Stimulated activated naive CD4-positive, alpha-beta T cell (primary cell): ENCODE measurements at places on chromosomes 6 and 20.
A peak's percentile ranks its signal among the peaks of the same experiment; 100 is the strongest.

- no peak for DNase-seq
Measured at GRCh38 chr20:53963635-53964034, 106.8 kb downstream of the BCAS1 start.

- DNase-seq = peak; percentile 78
Measured at GRCh38 chr6:130575971-130576370, 210.2 kb downstream of the TMEM200A start.

DNA sequence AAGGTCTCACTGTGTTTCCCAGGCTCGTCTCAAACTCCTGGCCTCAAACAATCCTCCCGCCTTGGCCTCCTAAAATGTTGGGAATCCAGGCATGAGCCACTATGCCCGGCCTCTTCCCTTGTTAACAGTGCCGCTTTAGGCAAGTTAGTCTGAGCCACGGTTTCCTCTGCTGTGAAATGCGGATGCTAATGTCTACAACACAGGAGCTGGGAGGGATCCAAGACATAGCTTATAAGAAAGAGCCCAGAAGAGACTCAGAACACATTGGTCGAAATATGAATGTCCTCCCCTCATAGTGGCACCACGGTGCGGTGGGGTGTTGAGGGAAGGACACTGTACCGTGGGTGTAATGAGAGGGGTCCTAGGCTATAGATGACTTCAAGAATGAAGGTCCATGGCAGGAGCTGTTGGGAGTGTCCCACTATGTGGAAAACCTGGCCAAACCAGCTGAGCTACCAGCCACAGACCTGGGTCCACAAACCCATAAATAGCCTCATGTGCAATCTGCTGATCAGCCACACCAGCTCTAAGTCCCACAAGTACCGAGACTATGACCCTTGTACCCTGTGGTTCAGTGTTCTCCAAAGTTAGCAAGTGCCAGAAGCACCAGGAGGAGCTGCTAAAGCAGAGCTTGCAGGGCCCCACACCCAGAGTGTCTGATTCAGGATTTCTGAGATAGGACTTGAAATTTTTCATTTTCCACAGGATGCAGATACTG is 57.8 kb upstream of the ZFAND3 start:
- no peak for DNase-seq

- peak; percentile 47 for DNase-seq
Measured at GRCh38 chr20:57399587-57400155, 8.5 kb downstream of the RBM38 start.

GRCh38 chr6:24195836-24196597 is 70.0 kb downstream of the NRSN1 start:
- DNase-seq = no peak

- no peak for DNase-seq
Measured at GRCh38 chr6:25536781-25537180, 115.2 kb upstream of the SCGN start.

GRCh38 chr6:170286246-170286933 is 4.5 kb downstream of the DLL1 start:
- no peak for DNase-seq

- DNase-seq = no peak
Measured at GRCh38 chr20:63833776-63834490, 2.9 kb upstream of the ZBTB46 start.

GRCh38 chr20:59819496-59820203 is 113.8 kb downstream of the SYCP2 start:
- DNase-seq = no peak

DNA sequence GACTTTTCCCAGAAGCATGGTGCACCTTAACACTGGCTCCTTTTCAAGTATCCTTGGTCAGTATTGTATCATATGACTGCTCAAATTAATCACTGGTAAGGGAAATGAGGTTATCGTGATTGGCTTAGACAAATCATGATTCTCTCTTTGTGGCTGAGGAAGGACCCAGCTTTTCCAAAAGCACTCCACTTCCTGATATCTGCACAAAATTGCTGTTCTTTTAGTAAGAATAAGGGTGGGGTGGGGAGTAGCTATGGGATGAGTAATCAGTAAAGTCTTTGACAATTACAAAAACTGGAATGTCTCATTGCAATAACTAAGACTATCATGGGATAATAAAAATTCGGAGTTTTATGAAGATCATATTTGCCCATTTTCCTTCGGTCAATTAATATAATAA is 9.0 kb upstream of the RIPPLY2 start:
- no peak for DNase-seq

- no peak for DNase-seq
Measured at GRCh38 chr20:62439218-62439617, 11.9 kb upstream of the RBBP8NL start.

GRCh38 chr6:87641065-87641692 is 51.2 kb downstream of the ORC3 start:
- no peak for DNase-seq

DNA sequence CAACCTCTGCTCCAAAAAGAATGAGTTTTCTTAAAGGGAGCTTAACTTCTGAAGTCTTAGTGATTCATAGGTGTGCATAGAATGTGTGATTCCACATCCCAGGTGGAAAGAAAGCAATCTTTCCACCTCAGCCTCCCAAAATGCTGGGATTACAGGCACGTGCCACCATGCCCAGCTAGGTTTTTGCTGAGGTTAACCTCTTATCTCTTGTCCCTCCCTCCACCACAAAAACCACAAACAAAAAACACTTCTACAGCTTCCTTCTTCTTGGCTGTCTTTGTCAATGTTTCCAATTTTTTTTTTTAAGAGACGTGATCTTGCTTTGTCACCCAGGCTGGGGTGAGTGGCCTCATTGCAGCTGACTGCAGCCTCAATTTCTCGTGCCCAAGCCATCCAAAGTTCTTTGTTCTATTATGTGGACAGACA is 8.1 kb upstream of the CSE1L start:
- DNase-seq = peak; percentile 20

GRCh38 chr6:144823131-144823530 is 538.0 kb downstream of the UTRN start:
- DNase-seq = no peak

GRCh38 chr6:149031859-149032598 is 285.2 kb downstream of the UST start:
- DNase-seq = no peak

DNA sequence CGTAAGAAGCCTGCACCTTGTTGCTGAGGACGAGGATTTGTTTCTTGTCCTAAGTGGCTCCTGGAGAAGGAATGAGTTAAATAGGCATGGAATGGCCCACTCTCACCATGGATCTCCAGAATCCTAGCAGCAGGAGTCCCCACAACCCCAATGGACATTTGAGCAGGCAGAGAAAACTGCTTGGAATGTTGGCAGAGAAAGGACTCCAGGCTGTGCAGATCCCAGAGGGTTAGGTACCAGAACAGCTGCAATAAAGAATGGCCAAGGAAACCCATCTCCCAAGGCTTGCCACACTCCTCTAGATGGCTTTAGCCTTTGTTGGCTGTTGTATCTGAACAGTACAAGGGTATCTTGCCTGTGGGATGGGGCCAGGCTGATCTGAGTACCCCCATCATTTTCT is 1415.7 kb upstream of the ADGRB3 start:
- no peak for DNase-seq

GRCh38 chr20:36364506-36364905 is 58.4 kb downstream of the DLGAP4 start:
- DNase-seq = no peak

- DNase-seq = no peak
Measured at GRCh38 chr6:124203101-124203811, 399.6 kb downstream of the NKAIN2 start.

DNA sequence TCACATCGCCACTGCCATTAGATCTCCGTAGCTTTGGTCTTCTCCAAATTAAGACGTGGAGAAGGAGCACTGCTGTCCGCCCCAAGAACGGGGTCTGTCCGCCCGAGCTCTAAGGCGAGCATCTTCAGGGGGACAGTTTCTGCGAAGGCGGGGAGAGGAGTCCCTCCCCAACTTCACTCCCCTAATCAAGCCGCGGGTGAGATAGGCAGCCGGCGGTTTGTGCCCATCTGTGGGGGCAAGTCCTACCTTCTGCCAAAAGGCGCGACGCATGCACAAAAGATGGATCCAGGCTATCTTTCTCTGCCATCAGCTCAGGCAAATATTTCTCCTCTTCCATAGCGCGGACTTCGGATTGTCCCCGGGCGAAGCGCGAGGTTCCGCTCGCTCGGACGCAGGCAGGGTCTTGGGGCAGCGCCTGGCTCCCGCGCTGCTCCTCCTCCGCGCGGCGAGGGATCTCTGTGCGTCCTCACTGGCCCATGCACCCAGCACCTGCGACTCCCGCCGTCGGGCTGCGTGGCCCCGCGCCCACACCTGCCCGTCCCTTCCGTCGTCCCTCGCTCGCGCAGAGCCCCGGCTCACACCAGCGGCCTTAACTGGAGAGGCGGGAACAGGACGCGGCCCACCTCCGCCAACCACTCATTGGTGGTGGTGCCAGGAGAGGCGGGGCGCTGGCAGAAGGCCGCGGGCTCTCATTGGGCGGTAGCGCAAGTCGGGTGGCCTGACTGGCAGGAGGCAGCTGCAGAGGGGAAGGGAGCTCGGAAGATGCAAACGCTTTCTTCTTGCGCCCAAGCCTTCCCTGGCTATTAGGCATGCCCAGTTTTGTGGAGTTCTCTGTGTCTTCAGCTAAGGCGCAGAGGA is at the start of gene KHDRBS2:
Gene KHDRBS2, minus strand, starts transcription at position 614 of the 858 bp plus-strand sequence.
- no peak for DNase-seq

- no peak for DNase-seq
Measured at GRCh38 chr6:16338577-16339264, 100.3 kb downstream of the GMPR start.

- no peak for DNase-seq
Measured at GRCh38 chr6:47126647-47127391, 84.7 kb upstream of the ADGRF1 start.

DNA sequence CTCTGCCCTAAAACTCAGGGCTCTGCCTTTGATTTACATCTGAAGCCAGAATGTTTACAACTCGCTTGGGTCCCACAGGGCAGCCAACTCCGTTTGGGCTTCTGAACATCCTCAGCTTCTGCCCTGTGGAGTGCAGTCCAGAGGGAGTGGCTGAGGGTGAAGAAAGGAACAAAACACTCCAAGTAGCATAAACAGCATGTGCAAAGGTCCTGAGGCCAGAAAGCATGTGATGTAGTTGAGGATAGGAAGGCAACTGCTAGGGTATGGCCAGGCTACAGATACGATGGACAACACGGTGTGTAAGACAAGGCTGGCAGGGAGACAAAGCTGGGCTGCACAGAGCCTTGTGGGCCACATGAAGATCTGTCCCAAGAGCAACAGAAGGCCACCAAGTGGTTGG is 12.5 kb downstream of the JAG1 start:
- DNase-seq = no peak

- DNase-seq = no peak
Measured at GRCh38 chr6:128743974-128744765, 138.8 kb upstream of the LAMA2 start.

GRCh38 chr6:162181111-162181510 is 546.5 kb downstream of the PRKN start:
- no peak for DNase-seq

GRCh38 chr20:48404598-48404997 is 423.2 kb downstream of the PREX1 start:
- DNase-seq = no peak

GRCh38 chr20:43689165-43689564 is 22.3 kb downstream of the MYBL2 start:
- no peak for DNase-seq

GRCh38 chr6:132491303-132491702 is 21.6 kb downstream of the STX7 start:
- no peak for DNase-seq

- no peak for DNase-seq
Measured at GRCh38 chr6:169979873-169980432, 228.5 kb downstream of the ERMARD start.

GRCh38 chr6:84897988-84898594 is 133.7 kb upstream of the TBX18 start:
- DNase-seq = no peak

- no peak for DNase-seq
Measured at GRCh38 chr6:138296381-138296780, 78.1 kb upstream of the PBOV1 start.

- no peak for DNase-seq
Measured at GRCh38 chr6:138017166-138017757, 90.0 kb downstream of the PERP start.

- no peak for DNase-seq
Measured at GRCh38 chr6:169449221-169449620, 195.6 kb upstream of the THBS2 start.

DNA sequence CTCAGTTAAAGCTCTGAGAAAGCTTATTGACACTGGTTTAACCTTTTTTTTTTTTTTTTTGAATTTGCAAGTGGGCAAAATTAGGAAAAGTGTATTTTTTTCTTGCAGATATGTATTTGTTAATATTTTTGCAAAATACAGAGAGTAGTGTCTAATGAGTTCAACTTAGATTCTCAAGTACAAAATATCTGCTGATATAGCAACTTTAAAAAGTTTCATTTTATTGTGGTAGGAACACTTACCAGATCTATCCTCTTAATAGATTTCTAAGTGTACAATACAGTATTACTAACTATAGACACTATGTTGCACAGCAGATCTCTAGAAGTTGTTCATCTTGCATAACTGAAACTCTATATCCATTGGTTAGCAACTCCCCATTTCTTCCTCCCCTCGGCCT is 30.9 kb upstream of the HDDC2 start:
- no peak for DNase-seq

- DNase-seq = no peak
Measured at GRCh38 chr6:3270258-3270657, 11.5 kb downstream of the PSMG4 start.

- no peak for DNase-seq
Measured at GRCh38 chr20:35398660-35399144, 13.1 kb downstream of the UQCC1 start.

DNA sequence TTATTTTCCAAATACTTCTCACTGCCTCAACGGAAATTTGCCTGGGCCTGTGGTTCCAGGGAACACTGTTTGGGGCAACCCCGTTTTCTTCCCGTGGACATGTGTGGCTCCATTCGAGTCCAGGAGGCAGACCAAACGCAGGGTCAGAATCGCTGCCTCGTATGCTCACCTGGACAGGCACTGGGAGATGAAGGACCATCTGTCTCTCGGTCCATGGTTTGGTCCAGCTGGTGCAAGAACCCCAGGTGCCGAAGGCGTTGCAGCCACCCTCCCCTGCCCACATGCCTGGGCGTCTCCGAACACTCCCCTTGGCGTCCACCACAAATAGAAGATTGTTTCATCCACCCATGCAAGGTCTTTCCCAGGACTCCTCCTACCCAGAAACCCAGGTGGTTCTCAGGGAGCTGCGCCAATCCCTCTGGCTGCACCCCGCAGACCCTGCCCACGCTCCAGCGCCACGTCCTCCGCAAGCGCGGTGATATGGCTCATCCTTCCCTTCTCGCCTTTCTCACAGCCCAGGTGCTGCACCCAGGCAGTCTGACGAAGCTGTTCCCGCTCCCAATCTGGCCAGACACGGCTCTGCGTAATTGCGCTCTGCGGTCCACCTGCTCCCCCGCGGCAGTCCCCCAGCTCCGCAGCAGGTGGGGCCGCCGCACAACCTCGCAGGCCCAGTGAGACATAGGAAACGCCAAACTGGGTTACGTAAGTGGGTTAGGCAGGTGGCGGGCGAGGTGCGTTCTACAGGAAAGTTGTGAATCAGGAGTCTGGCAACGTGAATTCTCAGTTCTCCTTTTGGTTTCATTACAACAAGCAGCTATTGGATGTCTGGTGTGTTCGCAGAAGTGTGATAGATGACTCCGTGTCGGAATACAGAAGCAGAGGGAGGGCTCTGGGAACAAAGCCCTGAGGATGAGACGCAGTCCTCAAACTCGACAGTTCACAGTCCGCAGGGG is 146.2 kb upstream of the ECI2 start:
- no peak for DNase-seq
